COLO829 (cell line): ENCODE measurements at places on chromosomes 11 and 22.

DNA sequence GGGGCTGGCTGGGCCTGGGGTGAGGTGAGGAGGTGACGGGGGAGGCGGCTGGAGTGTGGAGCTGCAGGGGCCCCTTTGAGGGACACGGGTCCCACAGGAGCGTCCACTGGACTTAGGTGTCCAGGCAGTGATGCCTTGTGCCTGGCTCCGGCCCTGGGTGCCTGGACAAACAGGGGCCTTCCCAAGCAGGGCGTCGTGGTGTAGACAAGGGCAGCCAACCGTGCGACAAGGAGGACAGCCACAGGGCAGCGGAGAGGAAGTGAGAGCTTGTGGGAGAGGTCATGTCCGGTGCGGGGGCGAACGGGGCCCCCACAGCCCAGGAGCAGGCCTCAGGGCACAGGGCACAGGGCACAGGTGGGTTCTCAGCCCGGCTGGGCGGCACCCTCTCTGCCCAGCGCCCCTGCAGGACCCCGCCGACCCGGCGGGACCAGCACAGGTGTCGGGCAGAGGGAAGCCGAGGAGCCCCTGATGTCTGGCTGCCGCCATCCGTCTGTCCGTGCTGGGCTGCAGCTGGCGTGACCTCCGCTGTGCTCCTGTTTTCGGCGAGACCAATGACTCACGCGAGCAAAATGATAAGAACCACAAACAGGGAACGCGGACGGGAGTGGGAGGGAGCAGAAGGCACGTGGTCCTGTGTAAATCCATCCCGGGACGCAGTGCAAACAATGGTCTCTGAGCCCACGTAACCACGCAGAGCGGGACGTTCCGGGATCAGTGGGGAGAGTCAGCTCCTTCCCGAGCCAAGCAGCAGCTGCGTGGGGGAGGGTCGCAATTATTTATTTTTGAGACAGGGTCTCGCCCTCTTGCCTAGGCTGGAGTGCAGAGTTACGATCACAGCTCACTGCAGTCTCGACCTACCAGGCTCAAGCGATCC lies 49.1 kb upstream of the A4GALT start:
- peak; percentile 82 for DNase-seq

- peak; percentile 20 for DNase-seq
These were observed 40.1 kb upstream of the CLMP start for GRCh38 chr11:123235117-123235655.

DNA sequence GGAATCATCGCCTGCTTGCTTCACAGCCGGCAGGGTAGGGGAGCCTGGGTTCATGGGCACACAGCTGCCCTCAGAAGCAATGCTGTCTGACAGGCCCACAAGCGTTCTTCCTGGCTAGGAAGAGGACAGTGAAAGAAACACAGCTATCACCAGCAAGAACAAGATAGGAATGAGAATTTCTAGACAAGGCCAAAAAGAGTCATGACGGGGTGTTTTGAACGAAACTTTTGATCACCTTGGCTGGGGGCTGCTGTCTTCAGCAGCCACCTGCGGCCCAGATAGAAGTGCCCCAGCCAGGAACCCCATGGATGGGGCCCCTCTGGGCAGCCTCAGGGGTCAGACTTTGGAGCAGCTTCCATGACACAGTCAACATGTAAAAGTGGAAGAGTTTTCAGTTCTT lies 41.8 kb downstream of the GAB4 start:
- DNase-seq: no peak

DNA sequence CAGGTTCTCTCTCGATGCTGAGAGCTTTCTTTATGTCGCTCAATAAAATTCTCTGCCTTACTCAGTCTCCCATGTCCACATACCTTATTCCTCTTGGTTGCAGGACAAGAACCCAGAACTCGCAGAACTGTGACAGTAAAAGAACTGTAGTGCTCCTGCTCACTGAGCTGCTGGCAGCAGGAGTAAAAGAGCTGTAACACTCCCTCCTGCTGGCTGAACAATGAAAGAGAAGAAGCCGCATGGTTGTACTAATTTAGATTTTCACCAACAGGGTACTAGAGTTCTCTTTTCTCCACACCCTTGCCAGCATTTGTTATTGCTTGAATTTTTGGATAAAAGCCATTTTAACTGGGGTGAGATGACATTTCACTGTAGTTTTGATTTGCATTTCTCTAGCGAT lies 433.2 kb downstream of the GUCY1A2 start:
- peak; percentile 17 for DNase-seq

DNA sequence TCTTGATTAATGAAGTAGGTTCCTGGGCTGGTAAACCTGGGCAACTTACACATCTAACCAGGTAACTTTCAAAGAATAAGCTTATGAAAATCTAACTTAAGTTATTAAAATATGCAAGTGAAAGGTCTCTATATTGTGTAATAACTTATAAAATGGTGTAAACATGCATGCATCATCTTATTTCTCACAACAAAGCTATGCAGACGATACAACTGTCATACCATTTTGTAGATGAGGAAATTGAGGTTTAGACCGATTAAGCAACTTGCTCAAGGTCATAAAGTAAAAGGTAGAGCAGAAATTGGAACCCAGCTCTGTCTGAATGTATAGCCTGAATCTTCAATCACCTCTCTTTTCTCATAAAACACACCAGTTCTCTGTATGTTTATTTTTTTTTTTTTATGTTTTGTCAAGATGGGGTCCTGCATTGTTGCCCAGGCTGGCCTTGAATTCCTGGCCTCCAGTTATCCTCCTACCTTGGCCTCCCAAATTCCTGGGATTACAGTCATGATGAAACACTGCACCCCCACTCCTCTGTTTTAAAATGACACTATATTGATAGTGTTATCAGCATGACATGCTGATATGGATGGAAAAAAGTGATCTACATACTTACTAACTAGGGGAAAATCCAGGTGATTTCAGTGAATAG lies 109.6 kb downstream of the SGSM3 start:
- DNase-seq: no peak

DNA sequence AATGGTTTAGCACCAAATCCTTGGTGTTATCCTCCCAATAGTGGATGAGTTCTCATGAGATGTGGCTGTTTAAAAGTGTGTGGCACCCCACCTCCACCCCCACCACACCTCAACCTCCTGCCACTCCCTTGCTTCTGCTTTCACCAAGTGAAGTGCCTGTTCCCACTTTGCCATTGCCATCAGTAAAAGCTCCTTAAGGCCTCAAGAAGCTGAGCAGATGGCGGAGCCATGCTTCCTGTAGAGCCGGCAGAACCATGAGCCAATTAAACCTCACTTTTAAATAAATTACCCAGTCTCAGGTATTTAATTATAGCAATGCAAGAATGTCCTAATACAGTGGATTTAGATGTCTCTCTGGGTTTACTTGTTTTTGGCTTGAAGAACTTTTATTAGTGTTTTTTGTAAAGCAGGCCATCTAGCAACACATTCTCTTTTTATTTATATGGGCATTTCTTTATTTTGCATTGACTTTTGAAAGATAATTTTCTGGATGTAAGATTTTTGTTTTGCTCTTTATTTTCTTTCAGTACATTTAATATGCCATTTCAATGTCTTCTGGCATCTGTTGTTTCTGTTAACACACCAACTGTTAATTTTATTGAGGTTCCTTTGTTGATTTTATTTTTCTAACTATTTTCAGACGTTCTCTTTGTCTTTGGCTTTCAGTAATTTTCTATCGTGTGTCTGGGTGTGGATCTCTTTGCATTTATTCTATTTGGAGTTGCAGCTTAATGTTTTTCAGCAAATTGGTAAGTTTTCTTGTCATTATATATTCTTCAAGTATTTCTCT lies 724.5 kb upstream of the CNTN5 start:
- no peak for DNase-seq

- DNase-seq: no peak
These were observed 26.1 kb downstream of the APIP start for GRCh38 chr11:34890089-34890488.
